ENCODE measurements at places on chromosomes 5 and 9. TPM values are rescaled to one million over a fixed set of nuclear protein-coding genes. Genes with fewer than 3 reads are reported as not detected.

Gene PIP5K1B
- total RNA-seq = 59.2 TPM

Gene EQTN
- total RNA-seq = 1.1 TPM

Gene CDKN2A
- total RNA-seq = 2.9 TPM

Gene PLAC8L1
- total RNA-seq = not detected

Gene SV2C
- 0.35 TPM for total RNA-seq

Gene LCN10
- total RNA-seq = 3.3 TPM

Gene DHFR
- 77.7 TPM for total RNA-seq

Gene TLX3
- total RNA-seq = not detected

Gene SPINK6
- total RNA-seq = 0.45 TPM

Gene C9orf50
- total RNA-seq = not detected

Gene SHROOM1
- 64.1 TPM for total RNA-seq

Gene SLC24A2
- 0.05 TPM for total RNA-seq

Gene ROR2
- total RNA-seq = 9.1 TPM

Gene IL33
- 16.4 TPM for total RNA-seq

Gene MYO10
- total RNA-seq = 57.9 TPM
